ENCODE measurements at places on chromosomes 13 and 19. TPM values are rescaled to one million over a fixed set of nuclear protein-coding genes. Genes with fewer than 3 reads are reported as not detected.

DNA sequence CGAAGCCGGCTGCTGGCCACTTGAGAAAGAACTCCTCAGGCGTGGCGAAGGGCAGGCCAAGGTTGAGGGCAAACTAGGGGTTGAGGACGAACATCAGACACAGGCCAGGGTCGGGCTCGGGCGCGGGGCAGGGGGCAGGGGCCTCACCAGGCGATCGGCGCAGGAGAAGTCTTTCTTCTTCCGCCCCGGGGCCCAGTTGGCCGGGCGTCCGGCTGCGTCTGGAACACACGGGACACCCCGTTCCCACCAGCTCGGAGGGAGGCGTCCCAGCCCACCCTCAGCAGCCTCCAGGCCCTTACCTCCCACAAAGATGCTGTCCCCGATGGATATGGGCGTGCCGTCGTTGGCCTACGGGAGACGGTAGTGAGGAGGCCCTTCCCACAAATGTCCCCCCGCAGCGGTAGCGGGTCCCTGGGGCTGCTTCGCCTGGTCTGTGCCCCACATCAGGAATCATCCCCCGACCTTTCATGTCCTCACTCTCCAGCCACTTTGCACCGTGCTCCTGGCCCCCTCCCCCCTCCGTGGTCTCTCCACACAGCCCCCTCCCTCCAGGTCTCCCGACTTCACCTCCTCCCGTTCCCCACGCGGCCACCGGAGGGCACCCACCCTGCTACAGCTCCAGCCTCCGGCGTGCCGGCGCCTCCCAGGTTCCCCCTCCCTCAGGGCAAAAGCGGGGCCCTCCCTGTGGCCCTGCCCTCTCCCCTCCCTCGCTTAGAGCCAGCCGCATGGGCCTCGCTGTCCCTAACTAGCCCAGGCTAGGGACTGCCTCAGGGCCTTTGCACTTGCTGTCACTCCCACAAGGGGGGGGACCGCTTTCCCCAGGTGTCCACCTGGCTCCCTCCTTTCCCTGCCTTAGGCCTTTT, 4.8 kb downstream of the PNKP start:
- DNase-seq: no peak

GRCh38 chr19:10553943-10554381, 10.3 kb downstream of the ATG4D start:
- peak; percentile 46 for DNase-seq

DNA sequence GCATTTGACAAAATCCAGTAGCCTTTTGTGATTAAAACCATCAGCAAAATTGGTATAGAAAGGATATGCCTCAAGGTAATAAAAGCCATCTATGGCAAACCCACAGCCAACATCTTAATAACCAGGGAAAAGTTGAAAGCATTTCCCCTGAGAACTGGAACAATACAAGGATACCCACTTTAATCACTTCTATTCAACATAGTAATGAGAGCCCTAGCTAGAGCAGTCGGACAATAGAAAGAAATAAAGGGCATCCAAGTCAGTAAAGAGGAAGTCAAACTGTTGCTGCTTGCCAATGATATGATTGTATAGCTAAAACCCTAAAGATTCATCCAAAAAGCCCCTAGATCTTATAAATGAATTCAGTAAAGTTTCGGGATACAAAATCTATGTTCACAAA, 1510.3 kb downstream of the PCDH9 start:
- no peak for DNase-seq

- no peak for DNase-seq
These were observed 10.3 kb upstream of the GARIN5A start for GRCh38 chr19:50486823-50487515.

- no peak for DNase-seq
These were observed 37.9 kb upstream of the SEMA6B start for GRCh38 chr19:4597278-4597974.

DNA sequence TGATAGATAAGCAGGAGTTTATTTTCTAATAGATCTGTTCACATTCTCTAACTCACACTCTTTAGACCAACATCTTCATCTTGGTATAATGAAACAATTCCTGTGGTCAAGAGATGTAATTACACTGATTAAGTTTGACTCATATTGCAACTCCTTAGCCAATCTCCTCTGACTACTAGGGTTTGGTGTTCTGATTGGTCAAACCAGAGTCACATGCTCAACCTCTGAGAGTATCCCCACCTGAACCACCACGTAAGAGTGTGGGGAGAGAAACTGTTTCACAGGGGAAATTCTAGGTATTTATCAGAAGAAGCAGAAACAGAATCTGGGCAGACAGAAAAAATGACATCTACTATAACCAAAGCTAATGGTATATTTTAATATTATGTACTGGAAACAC, 42.4 kb downstream of the UQCRFS1 start:
- DNase-seq: no peak

GRCh38 chr13:75505327-75505726, 23.4 kb upstream of the TBC1D4 start:
- no peak for DNase-seq

GRCh38 chr13:90091611-90092010, 1255.9 kb upstream of the MIR17HG start:
- DNase-seq: no peak

DNA sequence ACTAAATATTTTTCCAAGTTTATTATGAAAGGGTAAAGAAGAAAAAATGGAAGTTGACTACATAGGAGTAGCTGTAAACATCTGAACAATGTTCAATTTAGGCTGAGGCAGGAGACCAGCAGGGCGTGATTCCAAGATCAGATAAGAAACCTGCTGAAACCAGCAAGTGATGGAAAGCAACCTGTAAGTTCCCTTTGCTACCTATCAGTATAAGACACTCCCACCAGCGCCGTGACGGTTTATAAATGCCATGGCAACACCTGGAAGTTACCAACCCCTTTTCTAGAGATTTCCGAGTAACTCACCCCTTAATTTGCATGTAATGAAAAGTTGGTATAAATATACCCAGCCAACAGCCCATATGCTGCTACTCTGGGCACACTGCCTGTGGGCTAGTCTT, 1.1 kb upstream of the ZNF45 start:
- no peak for DNase-seq

GRCh38 chr19:49413348-49413747, 9.9 kb downstream of the PTH2 start:
- DNase-seq: no peak

DNA sequence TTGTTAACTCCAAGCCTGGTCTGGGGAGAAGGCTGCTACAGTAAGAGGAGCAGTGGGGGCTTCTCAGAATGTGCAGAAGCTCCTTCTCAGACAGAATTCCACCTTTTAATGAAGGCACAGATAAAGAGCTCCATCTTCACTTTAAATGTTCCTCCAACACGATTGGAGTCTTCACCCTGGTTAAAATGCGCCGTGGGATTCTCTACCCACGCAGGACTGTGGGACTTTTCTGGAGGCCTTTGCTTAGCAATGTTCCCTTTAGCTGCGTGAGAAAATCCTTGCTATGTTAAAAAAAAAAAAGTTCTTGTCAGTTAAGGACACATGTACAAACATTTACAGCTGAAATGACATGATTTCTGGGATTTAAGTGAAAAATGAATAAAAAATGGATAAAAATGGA, 546.3 kb downstream of the MYO16 start:
- no peak for DNase-seq

DNA sequence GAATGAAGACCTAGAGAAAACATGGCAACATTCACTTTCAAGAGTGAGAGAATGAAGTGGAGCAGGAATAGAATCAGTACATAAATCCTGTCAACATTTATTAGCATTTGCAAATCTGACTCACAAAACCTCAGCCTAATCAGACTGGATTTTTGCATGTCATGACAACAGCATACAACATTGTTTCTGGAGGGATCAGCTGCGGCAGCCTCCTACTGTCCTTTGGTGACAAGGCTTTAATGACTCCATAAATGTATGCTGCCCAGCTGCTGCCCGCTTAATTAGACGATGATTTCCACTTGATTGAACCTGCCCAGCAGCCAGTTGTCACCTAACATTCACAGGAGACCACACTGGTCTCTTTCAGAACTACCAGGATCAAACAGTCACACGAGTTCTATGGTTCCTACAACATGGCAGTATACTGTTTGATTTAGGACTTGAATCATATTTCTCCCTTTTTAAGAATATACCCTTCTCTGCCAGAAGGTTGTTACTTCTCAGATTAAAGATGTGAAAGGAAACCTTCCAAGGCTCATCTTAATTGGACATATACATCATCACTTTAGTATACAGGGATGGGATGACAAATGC, 9.3 kb downstream of the EBPL start:
- no peak for DNase-seq

DNA sequence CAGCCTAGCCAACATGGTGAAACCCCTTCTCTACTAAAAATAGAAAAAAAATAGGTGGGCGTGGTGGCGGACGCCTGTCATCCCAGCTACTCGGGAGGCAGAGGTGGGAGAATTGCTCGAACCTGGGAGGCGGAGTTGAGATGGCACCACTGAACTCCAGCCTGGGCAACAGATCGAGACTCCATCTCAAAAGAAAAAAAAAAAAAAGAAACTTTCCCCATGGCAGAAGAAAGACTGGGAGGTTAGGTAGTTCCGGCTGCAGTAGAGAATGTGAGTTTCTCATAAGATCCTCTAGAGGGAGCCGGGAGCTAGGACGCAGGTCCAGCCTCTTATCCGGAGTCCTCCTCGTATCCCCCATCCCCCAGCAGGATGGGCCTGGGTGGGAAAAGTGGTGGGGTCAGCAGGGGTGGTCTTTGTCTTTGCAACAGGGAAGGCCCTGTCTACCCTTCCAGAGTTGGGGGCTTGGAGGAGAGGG, 13.2 kb upstream of the CREB3L3 start:
- DNase-seq: peak; percentile 56

SIRT6 gene
- 215 TPM for total RNA-seq

FEM1A gene
- 13.3 TPM for total RNA-seq

ZNF582 gene
- 10.8 TPM for total RNA-seq

ADAMTSL5 gene
- total RNA-seq: 3.7 TPM

SIGLEC11 gene
- 3.2 TPM for total RNA-seq

NLRP9 gene
- not detected for total RNA-seq
